T-helper 17 cell (primary cell): ENCODE measurements at places on chromosomes 3 and 15.

- no peak for DNase-seq
- no peak overlapping the region for H3K4me3 ChIP-seq
- peaks cover 6% of the 10 kb centered on the region for H3K36me3 ChIP-seq
These were observed 4.5 kb upstream of the CPEB1 start for GRCh38 chr15:82651708-82652107.

- peaks cover 2% of the 10 kb centered on the region for H3K4me1 ChIP-seq
- H3K27ac ChIP-seq: no peak overlapping the region
- H3K36me3 ChIP-seq: no peaks in the 10 kb centered on the region
- no peak for DNase-seq
- peaks cover 12% of the 10 kb centered on the region for H3K27me3 ChIP-seq
These were observed 43.5 kb upstream of the SLC41A3 start for GRCh38 chr3:126127452-126127851.

DNA sequence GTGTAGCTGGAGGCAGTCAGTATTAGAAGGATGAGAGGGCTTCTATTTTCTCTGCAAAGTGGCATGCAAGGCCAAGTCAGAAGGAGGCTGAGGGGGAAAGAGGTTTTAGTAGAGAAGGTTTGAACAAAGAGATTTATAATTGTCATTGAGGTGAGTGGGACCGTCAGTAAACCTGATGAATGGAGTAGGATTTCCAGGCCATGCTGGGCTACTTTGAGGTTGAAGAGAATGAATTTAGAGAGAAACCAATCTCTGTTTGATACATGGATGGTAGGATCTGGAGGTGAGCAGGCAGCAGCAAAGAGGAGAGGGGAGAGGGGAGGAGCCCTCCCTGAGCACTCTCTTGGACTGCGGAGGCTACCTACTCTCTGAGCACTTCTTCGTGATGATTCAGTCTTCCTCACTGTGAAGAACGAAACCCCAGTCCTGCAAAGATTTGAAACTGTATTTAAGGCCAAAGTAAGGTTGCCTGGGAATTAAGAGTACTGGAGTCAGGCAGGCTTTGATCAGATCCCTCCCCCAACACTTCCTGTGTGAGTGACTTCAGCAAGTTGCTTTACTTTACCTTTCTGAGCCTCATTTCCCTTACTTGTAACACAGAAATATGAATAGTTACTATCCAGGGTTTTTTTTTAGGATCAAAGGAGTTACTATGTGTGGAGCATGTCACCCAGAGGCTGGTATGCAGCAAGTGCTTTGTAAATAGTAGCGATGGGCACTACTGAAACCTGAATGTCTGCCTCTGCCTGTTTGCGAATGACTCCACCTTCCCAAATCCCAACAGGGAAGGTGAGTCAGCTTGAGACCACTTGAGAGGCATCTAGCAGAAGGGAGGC, 75.8 kb downstream of the RPL39L start:
- H3K4me1 ChIP-seq: peaks cover 51% of the 10 kb centered on the region
- no peak for DNase-seq
- H3K36me3 ChIP-seq: peaks cover 10% of the 10 kb centered on the region
- H3K27ac ChIP-seq: peak overlapping the region; percentile 94
- peak overlapping the region; percentile 69 for H3K4me3 ChIP-seq

DNA sequence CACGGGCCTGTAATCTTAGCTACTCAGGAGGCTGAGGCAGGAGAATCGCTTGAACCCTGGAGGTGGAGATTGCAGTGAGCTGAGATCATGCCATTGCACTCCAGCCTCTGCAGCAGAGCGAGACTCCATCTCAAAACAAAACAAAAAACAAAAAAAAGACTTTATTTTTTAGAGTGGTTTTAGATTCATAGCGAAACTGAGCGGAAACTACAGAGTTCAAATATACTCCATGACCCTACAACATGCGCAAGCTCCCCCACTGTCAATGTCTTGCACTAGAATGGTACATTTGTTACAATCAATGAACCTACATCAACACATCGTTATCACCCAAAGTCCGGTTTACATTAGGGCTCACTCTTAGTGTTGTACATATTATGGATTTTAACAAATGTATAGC, 2.2 kb upstream of the CRTAP start:
- DNase-seq: no peak
- H3K36me3 ChIP-seq: no peaks in the 10 kb centered on the region
- H3K4me1 ChIP-seq: peaks cover 6% of the 10 kb centered on the region
- no peaks in the 10 kb centered on the region for H3K27me3 ChIP-seq

DNA sequence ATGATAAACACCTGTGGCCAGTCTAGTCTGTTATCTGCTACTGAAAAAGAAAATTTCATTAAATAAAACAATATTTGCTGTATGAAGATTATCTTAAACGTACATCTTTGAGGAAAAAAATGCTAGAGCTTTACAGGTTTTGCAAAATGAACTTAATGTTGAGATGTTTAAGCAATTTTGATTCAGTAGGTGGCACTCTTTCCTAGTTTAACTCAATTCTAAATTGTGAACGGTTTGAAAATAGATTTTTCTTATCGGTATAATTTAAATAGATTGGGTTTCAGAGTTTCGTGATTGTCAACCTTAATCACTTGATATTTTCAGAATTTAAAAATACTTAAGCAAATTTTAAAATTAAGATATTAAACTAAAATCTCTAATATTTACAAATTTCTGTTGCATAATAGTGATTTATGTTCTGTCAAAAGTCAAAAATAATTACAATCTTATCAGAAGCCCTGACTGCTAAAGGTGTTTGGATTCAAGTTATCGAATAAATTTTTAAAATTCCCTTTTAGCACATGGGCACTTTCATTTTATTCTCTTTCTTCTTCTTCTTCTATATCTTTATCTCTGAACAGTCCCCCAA, 7.0 kb upstream of the RNF111 start:
- no peak for DNase-seq
- H3K27me3 ChIP-seq: no peaks in the 10 kb centered on the region
- no peak overlapping the region for H3K27ac ChIP-seq
- no peaks in the 10 kb centered on the region for H3K36me3 ChIP-seq

DNA sequence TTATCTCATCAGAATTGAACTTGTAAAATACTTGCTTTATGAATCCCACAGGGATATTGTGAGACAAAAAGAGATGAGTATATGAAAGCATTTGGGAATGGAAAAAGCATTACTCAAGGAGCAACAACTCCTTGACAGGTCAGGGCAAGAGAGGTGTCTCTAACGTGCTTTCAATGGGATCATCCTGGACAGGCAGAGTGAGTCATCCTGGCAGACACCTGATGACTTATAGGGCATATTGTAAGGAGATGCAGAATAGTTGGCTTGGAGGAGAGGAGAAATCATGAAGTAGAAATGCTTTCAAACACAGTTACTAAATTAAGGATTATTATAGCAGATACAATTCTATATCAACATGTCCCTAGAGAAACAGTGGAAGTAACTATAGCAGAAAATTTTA, 71.9 kb upstream of the THSD4 start:
- no peak for DNase-seq
- H3K4me1 ChIP-seq: no peaks in the 10 kb centered on the region
- no peaks in the 10 kb centered on the region for H3K27me3 ChIP-seq
- no peak overlapping the region for H3K27ac ChIP-seq

- peak overlapping the region; percentile 51 for H3K27ac ChIP-seq
- no peaks in the 10 kb centered on the region for H3K36me3 ChIP-seq
- H3K4me1 ChIP-seq: peaks cover 7% of the 10 kb centered on the region
- no peak for DNase-seq
- H3K27me3 ChIP-seq: peaks cover 7% of the 10 kb centered on the region
These were observed 20.9 kb upstream of the VILL start for GRCh38 chr3:37969596-37970100.

GRCh38 chr3:36992806-36993325, at the start of gene EPM2AIP1:
Gene EPM2AIP1 (minus strand): TSS chr3:36993131. CDS start chr3:36993077, 54 bp downstream.
- H3K4me1 ChIP-seq: peaks cover 34% of the 10 kb centered on the region
- no peak within 1 kb of the TSS for H3K4me3 ChIP-seq
- H3K36me3 ChIP-seq: peaks cover 10% of the 10 kb centered on the region
- H3K27me3 ChIP-seq: no peaks in the 10 kb centered on the region

- H3K4me3 ChIP-seq: no peak overlapping the region
- DNase-seq: no peak
- no peaks in the 10 kb centered on the region for H3K36me3 ChIP-seq
- H3K4me1 ChIP-seq: no peaks in the 10 kb centered on the region
- H3K27ac ChIP-seq: no peak overlapping the region
These were observed 311.4 kb downstream of the PDCD6IP start for GRCh38 chr3:34109846-34110245.

DNA sequence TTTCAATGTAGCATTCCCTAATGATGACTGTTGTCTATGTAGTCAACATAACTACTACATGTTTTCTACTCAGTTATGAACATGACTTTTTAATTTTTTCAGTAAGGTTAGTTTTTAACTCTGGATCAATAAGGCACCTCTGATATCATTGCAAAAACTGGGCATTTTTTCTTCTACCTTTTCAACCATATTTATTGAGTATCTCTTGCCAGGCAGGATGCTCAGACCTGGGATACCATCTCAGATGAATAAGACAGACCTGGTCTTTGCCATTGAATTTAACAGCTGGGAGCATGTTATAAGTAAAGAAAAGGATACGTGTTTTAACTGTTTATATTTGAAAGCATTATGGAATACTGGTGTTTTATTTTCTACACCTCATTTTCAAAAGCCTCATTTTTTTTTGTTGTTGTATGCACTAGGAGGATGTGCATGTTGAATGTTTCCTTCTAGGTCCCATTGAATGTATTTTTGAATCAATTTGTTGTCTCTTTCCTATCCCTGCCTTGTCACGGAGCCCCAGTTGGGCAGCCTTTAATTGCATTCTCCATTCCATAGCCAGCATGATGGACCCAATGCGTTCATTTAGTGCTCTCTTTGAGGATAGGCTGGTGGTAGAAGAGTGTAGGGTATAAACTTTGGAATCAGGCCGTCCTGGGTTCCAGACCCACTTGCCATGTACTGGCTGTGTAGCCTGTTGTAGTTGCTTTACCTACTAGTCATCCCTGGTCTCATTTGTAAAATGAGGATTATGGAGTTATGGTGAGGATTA, 3.7 kb downstream of the TGFBR2 start:
- H3K27ac ChIP-seq: peak overlapping the region; percentile 99
- H3K4me1 ChIP-seq: peaks cover 62% of the 10 kb centered on the region
- H3K36me3 ChIP-seq: peaks cover 2% of the 10 kb centered on the region
- peak overlapping the region; percentile 96 for H3K4me3 ChIP-seq
- DNase-seq: no peak
- H3K27me3 ChIP-seq: no peaks in the 10 kb centered on the region

- no peak overlapping the region for H3K4me3 ChIP-seq
- no peak overlapping the region for H3K27ac ChIP-seq
- no peak for DNase-seq
- peaks cover 3% of the 10 kb centered on the region for H3K4me1 ChIP-seq
- H3K27me3 ChIP-seq: peaks cover 6% of the 10 kb centered on the region
- no peaks in the 10 kb centered on the region for H3K36me3 ChIP-seq
These were observed 1028.3 kb upstream of the NR2F2 start for GRCh38 chr15:95302206-95302605.

GRCh38 chr15:28191832-28192231, 92.7 kb upstream of the OCA2 start:
- no peak overlapping the region for H3K27ac ChIP-seq
- DNase-seq: no peak
- H3K36me3 ChIP-seq: peaks cover 5% of the 10 kb centered on the region
- H3K4me3 ChIP-seq: no peak overlapping the region
- H3K4me1 ChIP-seq: no peaks in the 10 kb centered on the region

DNA sequence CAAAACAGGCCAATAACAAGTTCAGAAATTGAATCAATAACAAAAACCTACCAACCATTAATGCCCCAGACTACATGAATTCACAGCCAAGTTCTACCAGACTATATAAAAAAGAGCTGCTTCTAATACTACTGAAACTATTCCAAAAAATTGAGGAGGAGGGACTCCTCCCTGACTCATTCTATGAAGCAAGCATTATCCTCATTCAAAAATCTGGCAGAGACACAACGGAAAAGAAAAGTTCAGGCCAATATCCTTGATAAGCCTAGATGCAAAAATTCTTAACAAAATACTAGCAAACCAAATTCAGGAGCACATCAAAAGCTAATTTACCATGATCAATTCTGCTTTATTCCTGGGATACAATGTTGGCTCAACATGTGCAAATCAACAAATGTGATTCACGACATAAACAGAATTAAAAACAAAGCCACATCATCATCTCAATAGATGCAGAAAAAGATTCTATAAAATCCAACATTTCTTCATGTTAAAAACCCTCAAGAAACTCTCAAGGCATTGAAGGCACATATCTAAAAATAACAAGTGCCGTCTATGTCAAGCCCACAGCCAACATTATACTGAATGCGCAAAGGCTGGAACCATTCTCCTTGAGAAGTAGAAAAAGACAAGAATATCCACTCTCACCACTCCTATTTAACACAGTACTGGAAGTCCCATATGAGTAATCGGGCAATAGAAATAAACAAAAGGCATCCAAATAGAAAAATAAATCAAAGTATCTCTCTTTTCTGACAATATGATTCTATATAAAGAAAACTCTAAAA, 573.6 kb upstream of the GRM7 start:
- H3K4me1 ChIP-seq: no peaks in the 10 kb centered on the region
- H3K27me3 ChIP-seq: no peaks in the 10 kb centered on the region
- no peak overlapping the region for H3K4me3 ChIP-seq
- DNase-seq: no peak

DNA sequence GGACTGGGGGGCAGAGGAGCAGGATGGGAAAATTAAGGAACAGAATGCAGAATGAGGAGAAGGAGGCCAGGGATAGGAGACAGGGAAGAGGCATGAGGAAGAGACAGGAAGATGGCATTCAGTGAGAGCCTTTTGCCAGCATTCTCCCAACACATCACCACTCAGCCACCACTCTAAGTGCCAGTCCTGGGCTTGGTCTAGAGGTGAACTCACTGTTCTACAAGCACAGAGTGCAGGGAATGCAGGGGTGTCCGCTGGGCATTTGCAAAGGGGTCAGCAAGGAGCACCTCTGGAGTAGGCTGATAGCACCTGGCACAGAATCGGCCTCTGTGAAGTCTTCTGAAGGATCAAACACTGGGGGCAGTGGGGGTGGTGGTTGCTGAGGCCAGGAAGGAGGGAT, 14.6 kb upstream of the IGDCC3 start:
- DNase-seq: no peak
- H3K4me1 ChIP-seq: peaks cover 7% of the 10 kb centered on the region

DNA sequence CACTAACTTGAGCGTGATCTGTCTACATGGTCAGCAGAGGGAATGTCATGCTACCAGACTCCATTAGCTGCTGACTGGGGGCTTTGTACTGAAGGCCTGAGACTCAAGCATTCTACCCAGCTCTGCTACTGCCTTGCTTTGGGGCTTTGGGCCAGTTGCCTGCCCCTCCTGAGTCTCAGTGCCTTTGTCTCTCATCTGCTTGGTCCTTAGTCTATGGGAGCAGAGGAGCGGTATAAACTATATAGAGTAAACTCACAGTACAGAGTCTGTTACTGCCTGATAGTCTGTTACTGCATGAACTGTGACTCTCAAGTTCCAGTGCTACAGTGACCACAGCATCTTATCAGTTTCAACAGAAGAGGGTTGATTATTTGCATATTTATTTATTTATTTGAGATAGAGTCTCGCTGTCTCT, 38.5 kb upstream of the C15orf39 start:
- no peak for DNase-seq
- H3K36me3 ChIP-seq: no peaks in the 10 kb centered on the region
- H3K27ac ChIP-seq: no peak overlapping the region
- peaks cover 2% of the 10 kb centered on the region for H3K4me1 ChIP-seq

GRCh38 chr3:135990903-135991302, 25.4 kb downstream of the PPP2R3A start:
- H3K4me1 ChIP-seq: peaks cover 2% of the 10 kb centered on the region
- no peak for DNase-seq
- no peaks in the 10 kb centered on the region for H3K36me3 ChIP-seq
- H3K27me3 ChIP-seq: peaks cover 20% of the 10 kb centered on the region

GRCh38 chr3:100089812-100090668, 24.3 kb downstream of the FILIP1L start:
- no peak overlapping the region for H3K27ac ChIP-seq
- H3K4me1 ChIP-seq: peaks cover 10% of the 10 kb centered on the region
- no peak overlapping the region for H3K4me3 ChIP-seq
- peaks cover 3% of the 10 kb centered on the region for H3K36me3 ChIP-seq
- H3K27me3 ChIP-seq: no peaks in the 10 kb centered on the region
